ENCODE measurements at places on chromosomes 11 and 22.

GRCh38 chr11:106446955-106447354, 369.5 kb downstream of the AASDHPPT start:
- no peak for DNase-seq

GRCh38 chr11:9825315-9825714, 161.4 kb downstream of the SWAP70 start:
- DNase-seq = no peak

DNA sequence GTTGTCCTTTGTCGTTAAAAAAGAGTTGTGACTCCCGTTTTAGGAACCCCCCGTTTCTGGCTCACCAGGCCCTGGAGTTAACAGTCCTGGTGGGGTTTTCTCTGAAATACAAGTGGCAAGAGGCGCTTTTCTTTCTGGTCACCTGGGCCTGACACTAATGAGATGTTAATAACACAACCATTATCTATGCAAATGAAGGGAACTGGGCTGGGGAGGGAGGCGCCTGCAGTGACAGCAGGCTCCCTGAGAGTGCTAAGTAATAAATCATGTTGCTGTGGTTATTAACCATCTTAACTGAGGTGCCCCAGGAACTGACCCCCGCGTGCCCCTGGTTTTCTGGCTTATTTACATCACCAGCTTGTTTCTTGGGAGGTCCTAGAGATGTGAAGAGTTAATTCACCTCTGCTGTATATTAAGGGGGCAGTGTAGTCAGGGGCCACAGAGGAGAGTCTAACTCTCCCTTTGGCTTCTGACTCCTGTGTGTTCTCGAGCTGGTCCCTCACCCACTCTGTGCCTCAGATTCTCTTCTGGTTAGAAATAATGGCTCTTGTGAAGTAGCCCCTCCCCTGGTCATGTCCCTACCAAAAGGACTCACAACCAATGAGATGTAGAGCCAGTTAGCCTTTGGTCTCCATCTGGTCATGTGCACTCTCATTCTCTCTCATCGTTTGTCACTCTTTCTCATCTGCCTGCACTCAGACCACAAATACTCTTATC, 276.6 kb upstream of the CADM1 start:
- DNase-seq = no peak

GRCh38 chr11:14645015-14645912, 1.7 kb downstream of the PDE3B start:
- DNase-seq = no peak

DNA sequence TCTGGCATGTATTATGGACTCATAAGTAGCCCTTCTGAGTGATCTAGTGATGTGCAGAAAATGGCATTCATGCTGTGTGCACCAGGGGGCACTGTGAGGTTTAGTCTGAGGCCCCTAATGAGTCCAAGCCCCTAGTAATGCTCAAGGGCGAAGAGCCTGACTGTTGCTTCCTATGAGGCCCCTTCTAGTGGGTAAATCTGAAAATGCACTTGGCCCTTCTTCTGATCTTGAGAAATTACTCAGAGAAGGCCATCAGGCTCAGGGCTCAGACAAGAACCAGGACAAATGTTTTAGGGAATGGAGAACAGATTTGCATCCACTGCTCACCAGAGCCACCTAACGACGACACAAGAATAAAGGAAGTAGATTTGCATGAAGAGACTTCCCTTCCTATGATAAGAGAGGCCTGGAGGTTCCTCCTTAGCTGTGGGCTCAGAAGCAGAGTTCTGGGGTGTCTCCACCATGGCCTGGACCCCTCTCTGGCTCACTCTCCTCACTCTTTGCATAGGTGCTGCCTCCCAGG, 75.8 kb downstream of the GGTLC2 start:
- no peak for DNase-seq

DNA sequence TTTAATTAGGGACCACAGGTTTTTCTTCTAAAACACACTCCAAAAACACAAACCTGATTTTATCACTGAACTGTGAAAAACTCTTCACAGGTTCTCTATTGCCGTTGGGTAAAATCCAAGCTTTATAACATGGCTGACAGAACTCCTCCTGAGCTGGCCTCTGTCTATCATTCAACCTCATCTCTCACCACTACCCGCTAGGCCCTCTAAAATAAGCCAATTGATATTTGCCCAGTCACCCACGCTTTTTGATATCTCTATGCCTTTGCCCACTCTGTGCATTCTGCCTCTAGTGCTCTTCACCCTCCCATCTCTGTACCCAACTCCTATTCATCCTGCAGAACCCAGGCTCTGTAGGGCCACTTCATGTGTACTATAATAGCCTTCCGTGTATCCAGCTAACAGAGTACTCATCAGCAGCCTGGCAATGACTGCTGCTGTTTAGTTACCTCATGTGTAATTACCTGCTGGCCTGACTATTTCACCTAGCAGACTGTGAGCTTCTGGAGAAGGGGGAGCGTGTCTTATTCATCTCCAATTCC, 1.1 kb upstream of the CNGA4 start:
- DNase-seq = no peak

GRCh38 chr11:98453378-98453777, 567.4 kb upstream of the CNTN5 start:
- DNase-seq = no peak
